ENCODE measurements at places on chromosomes 13 and 19.

DNA sequence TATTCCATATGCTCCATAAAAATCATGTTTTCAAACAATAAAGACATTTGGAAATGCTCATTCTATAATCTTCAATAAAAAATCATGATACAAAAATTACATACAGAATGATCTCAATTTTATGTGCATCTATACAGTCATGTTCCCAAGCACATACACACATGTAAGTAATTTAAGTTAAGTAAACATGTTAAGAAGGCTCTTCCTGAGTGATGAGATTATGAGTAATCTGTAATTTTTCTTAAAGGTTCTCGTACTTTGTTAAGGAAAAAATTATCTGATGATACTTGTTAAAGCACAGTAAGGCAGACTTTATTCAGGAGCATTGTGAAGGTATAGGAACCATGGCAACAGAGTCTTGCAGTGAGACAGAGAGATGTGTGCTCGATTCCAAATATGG, 30.0 kb upstream of the DLEU7 start:
- DNase-seq: no peak

GRCh38 chr19:45442778-45443461, 19.2 kb upstream of the ERCC1 start:
- DNase-seq: peak; percentile 61

DNA sequence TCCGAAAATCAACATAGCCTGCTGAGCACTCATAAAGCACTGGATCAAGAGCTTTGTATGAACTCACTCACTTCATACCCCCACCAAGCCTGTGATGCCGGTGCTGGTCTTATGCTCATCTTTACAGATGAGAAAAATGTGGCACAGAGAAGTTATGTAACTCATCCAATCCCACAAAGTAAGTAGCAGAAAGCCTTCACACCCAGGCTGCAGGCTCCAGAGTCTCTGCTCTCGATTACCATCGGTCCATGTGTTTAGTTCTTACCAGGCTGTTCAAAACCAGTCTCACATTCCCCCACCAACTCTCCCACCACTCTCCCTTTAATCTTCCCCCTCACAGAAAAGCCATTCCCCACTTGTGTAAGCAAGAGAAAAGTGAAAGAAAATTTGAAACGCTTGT, 276.0 kb downstream of the DNAJC15 start:
- DNase-seq: no peak

GRCh38 chr13:43786766-43787517, at the start of gene ENOX1:
TSS of gene ENOX1 (minus strand) at chr13:43786972.
- peak; percentile 44 for DNase-seq

GRCh38 chr13:43116242-43116641, 92.9 kb downstream of the DNAJC15 start:
- DNase-seq: no peak

DNA sequence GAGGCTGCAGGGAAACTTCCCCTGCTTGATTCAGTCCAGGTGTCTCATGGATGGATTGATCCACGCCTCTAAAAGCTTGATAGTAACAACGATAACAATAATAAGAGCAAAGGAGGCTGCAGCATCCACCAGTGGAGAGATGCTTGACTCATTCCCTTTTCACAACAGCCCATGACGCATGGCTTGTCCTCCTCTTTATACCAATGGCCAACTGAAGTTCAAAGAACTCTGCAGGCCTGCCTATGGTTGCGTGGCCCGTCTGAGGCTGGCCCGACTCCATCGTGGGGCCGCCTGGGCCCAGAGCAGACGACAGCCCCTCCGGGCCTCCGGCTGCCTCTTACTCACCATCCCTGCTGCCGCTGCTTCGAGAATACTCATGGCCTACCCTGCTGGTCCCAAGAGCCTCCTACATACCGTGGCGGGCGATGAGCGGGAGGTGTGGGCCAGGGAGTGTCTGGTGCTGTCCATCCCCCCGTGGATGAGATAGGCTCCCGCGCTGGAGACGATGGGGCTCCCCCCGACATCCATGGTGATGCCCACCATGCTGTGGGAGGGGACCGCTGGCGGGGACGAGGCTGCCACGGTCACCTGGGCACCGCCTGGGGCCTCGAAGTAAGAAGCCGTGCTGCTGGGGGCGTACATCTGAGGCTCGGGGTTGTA, 61.8 kb upstream of the RANBP3 start:
- peak; percentile 22 for DNase-seq

DNA sequence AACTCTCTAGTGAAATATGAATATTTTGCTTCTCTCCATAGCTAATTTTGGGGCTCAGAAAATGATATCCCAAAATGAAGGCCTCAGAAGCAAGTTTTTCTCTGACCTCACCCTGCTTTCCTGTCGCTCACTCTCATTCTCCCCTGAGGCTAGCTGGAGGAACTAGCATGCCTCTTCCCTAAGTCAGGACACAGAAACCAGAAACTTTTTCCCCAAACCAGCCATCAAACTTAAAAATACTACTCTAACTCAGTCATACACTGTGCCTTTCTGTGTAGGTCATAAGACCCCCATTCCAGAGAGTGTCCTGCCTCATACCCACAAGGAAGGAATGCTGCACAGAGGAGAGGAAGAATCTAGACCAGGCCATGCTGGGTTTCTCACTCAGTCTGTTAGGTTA, 329.6 kb downstream of the PCDH20 start:
- no peak for DNase-seq

- DNase-seq: no peak
Observed at GRCh38 chr13:48715977-48716376, 62.2 kb downstream of the CYSLTR2 start.

DNA sequence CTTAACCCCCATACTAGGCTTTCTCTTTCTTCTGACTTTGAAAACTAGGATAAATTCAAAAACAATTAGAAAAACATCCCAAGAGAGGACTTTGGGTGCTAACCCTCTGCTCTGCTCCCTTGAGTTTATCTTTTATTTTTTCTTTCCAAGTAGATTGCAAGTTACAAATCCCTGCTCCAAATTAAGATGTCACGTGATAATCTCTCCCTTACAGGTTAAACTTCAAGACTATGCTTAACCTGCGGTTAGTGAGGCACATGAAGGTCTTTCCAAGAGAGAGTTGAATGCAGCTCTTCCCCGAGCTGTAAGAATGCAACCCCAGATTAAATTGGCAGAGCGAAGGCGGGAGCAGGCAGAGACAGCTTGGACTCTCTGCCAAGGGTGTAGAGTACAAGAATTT, 12.2 kb upstream of the ZNF507 start:
- no peak for DNase-seq

DNA sequence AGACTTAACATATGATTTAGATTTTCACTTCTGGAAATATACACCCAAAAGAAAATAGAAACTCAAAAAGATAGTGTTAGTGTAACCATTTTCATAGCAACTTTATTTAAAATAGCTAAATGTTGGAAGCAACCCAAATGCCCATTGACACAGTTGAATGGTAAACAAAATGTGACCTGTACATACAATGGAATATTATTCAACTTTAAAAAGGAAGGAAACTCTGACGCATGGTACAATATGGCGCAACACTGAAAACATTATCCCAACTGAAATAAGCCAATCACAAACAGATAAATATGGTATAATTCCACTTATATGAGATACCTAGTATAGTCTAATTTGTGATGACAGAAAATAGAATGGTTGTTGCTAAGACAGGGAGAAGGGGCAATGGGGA, 1456.1 kb upstream of the MIR17HG start:
- DNase-seq: no peak

GRCh38 chr13:95185851-95186250, 115.4 kb downstream of the ABCC4 start:
- no peak for DNase-seq

DNA sequence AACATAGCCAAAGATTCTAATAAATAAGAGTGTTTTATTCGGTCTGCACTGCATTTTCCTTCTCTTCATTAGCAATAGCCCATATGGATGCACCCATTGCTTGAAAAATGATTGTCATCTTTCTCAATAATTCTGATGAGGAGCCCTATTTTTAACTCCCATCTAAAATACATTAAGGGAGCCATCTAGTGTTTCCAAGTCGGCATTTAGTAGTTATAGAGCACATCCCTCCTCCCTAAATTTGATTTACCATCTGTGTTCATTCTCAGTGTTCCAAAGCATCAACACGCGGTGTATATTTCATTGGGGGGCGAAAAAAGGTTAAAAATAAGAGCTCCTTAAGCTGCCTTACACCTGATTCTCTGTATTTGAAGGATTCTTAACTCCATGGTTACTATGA, 119.2 kb upstream of the IPO5 start:
- no peak for DNase-seq

- DNase-seq: no peak
Observed at GRCh38 chr19:400976-401865, 7.7 kb downstream of the C2CD4C start.
